ENCODE measurements at places on chromosomes 1 and 21. TPM values are rescaled to one million over a fixed set of nuclear protein-coding genes. Genes with fewer than 3 reads are reported as not detected.

Gene AKR1A1
- 45.4 TPM for total RNA-seq

Gene SLC37A1
- total RNA-seq = 3.8 TPM

Gene ZSWIM5
- total RNA-seq = 0.93 TPM

Gene AMY2A
- total RNA-seq = not detected

Gene TNFSF4
- 0.44 TPM for total RNA-seq

Gene CLIC6
- 11.2 TPM for total RNA-seq

Gene NLRP3
- 0.66 TPM for total RNA-seq

Gene NEGR1
- 9.7 TPM for total RNA-seq

Gene RNPC3
- 21.3 TPM for total RNA-seq

Gene LRRC7
- 0.44 TPM for total RNA-seq

Gene TEX38
- total RNA-seq = 0.22 TPM

Gene LIPI
- total RNA-seq = not detected

GRCh38 chr1:234885601-234886000 is 243.0 kb downstream of the TOMM20 start:
- H3K36me3 ChIP-seq = no peaks in the 10 kb centered on the region
- H3K4me3 ChIP-seq = no peak overlapping the region

GRCh38 chr1:100308777-100309176 is 42.8 kb downstream of the RTCA start:
- H3K27ac ChIP-seq = no peak overlapping the region
- H3K4me3 ChIP-seq = no peak overlapping the region
- no peak for DNase-seq
- H3K4me1 ChIP-seq = no peaks in the 10 kb centered on the region
- H3K36me3 ChIP-seq = no peaks in the 10 kb centered on the region

DNA sequence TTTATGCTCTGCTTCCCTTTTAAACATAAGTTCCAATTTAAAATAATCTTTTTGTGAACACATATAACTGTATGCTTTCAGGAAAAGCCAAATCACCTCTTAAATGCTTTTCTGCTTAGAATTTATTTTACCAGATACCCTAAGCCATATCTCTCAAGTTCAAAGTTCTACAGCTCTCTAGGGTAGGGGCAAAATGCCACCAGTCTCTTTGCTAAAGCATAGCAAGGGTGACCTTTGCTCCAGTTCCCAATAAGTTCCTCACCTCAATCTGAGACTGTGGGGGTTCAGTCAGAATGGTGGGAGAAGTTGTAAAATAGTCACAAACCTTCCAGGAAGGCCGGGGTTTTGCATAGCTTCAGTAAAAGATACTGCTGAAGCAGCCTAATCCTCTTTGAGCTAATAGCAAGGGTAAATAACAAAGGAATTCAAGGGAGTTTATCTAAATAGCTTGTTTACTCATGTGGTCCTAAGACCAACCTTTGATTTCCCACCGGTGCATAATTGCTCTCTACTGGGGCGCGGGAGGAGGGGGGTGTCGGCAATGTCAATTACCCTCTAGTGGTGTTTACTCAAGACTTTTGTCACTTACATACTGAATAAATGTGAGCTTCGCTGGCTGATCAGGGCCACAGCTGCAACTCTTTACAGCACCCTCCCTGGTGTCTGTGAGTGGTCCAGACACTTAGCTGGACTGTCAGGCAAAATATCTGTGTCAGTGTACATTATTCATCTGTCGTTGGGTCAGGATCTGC is 1376.2 kb downstream of the NCAM2 start:
- DNase-seq = no peak
- H3K4me3 ChIP-seq = no peak overlapping the region
- H3K4me1 ChIP-seq = no peaks in the 10 kb centered on the region
- H3K27me3 ChIP-seq = no peaks in the 10 kb centered on the region
- H3K27ac ChIP-seq = no peak overlapping the region

DNA sequence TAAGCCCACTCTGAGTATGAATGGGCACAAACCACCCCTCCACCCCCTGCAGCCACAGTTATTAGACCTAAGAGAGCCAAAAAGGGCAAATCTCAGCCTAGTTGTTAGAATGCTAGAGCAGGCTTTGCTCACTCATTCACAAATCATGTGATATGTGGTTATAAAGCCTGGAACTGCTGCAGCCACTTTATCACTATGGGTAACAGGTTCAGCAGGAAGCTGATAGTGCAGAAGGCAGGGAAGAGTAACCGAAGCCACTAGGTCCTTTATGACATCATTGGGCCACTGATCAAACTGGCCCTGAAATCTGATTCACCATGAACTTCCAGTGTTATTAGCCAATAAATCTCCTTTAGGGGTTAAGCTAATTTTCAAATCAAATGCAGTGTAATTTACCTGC is 134.7 kb downstream of the GRIK1 start:
- H3K27ac ChIP-seq = no peak overlapping the region
- H3K36me3 ChIP-seq = no peaks in the 10 kb centered on the region
- no peaks in the 10 kb centered on the region for H3K4me1 ChIP-seq
- no peak overlapping the region for H3K4me3 ChIP-seq
- DNase-seq = no peak

DNA sequence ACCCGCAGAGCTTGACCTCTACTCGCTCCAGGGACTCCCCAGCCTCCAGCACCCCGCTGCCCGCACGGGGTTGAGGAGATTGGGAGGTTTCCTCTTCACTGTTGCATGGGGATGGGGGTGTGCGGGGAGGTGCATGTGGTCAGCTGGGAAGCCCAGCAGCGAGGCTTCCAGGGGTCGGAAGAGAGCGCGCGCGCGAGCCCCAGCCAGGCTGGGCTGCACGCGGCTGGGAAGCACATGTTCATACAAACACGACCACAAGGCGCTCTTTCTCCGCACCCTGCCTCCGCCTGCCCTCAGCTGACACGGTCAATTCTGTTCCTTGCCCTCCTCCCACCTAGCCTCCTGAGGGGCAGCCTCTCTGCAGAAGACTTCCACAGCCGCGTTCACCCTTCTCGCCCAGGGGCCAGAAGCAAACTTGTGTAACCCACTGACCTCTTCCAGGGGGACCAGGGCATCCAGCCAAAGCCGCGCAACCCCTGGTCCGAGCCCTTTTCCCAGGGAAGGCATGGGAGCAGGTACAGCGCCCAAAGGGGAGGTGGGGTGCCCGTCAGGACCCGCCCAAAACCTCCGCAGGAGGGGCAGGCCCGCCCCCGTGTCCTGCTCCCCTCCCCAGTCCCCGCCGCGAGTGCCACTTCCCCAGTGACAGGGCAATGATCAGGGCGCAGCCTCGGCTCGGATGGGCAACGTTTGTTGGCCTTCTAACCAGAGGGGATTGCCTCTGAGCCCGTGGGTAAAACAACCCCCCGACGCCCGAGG is 1.3 kb downstream of the COL24A1 start:
- H3K4me1 ChIP-seq = peaks cover 25% of the 10 kb centered on the region
- no peaks in the 10 kb centered on the region for H3K36me3 ChIP-seq
- H3K27ac ChIP-seq = peak overlapping the region; percentile 60
- peak; percentile 22 for DNase-seq
- H3K27me3 ChIP-seq = peaks cover 55% of the 10 kb centered on the region
- H3K4me3 ChIP-seq = peak overlapping the region; percentile 61

- no peak overlapping the region for H3K27ac ChIP-seq
- H3K4me3 ChIP-seq = no peak overlapping the region
- H3K27me3 ChIP-seq = no peaks in the 10 kb centered on the region
- no peak for DNase-seq
- H3K36me3 ChIP-seq = no peaks in the 10 kb centered on the region
Observed at GRCh38 chr1:100306735-100307313, 40.8 kb downstream of the RTCA start.

GRCh38 chr1:89672489-89673183 is 39.7 kb downstream of the LRRC8C start:
- H3K27me3 ChIP-seq = no peaks in the 10 kb centered on the region
- peaks cover 54% of the 10 kb centered on the region for H3K4me1 ChIP-seq
- DNase-seq = no peak
- no peaks in the 10 kb centered on the region for H3K36me3 ChIP-seq
- H3K27ac ChIP-seq = no peak overlapping the region

GRCh38 chr1:158013840-158014730 is 20.6 kb downstream of the KIRREL1 start:
- no peaks in the 10 kb centered on the region for H3K36me3 ChIP-seq
- no peak for DNase-seq
- H3K4me3 ChIP-seq = no peak overlapping the region

- no peak for DNase-seq
- no peaks in the 10 kb centered on the region for H3K27me3 ChIP-seq
- H3K27ac ChIP-seq = no peak overlapping the region
- no peak overlapping the region for H3K4me3 ChIP-seq
- H3K36me3 ChIP-seq = no peaks in the 10 kb centered on the region
- no peaks in the 10 kb centered on the region for H3K4me1 ChIP-seq
Observed at GRCh38 chr1:221621683-221622082, 120.2 kb downstream of the DUSP10 start.

- peaks cover 28% of the 10 kb centered on the region for H3K36me3 ChIP-seq
- peaks cover 100% of the 10 kb centered on the region for H3K4me1 ChIP-seq
- peak; percentile 69 for DNase-seq
- H3K4me3 ChIP-seq = peak overlapping the region; percentile 42
Observed at GRCh38 chr1:9249534-9250410, 15.2 kb downstream of the H6PD start.

DNA sequence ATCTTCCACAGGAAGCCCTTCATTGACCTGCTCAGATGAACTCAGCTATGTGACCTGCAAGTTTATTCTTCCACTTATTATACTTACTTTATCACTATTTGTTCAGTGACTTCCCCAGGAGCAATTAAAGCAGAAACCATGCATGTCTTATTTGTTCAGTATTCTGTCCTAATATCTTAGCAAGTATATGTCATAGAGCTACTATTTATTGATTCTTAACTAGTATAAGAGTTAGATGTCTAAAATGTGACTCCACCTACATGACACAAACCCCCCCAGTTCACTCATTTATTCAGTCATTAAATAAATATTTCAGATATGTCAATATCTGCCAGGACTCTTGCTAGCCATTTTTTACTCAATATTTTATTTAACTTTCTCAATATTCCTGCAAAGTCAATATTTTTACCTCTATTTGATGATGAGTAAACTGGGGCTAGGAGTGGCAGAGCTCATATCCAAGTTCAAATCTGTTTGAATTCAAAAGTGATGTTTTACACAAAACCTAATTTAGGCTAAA is 469.0 kb upstream of the USP24 start:
- no peaks in the 10 kb centered on the region for H3K27me3 ChIP-seq
- no peaks in the 10 kb centered on the region for H3K36me3 ChIP-seq
- H3K4me3 ChIP-seq = no peak overlapping the region
- no peak overlapping the region for H3K27ac ChIP-seq

- H3K36me3 ChIP-seq = no peaks in the 10 kb centered on the region
- H3K27ac ChIP-seq = peak overlapping the region; percentile 91
Observed at GRCh38 chr1:10684221-10684620, 112.2 kb downstream of the CASZ1 start.

- DNase-seq = no peak
- no peak overlapping the region for H3K4me3 ChIP-seq
- H3K4me1 ChIP-seq = peaks cover 37% of the 10 kb centered on the region
- H3K27me3 ChIP-seq = no peaks in the 10 kb centered on the region
- peaks cover 73% of the 10 kb centered on the region for H3K36me3 ChIP-seq
Observed at GRCh38 chr1:27990920-27991537, 31.3 kb downstream of the XKR8 start.

DNA sequence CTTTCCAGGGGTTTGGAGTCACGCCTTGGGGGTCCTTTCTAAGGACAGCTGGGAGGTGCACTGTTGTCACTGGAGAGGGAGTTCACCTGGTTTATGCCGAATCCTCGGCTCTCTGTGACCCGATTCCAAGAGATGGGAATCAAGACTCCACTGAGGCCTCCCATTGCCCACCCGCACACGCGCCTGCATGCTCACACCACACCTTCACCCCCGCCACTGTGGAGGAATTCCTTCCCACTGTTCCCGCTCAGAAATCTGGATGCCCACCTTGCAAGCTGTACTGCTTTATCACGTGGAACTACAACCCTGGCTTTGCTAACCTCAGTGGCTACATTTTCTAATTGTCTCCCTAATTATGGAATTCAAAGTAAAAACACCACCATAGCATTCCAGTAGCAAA is 29.2 kb downstream of the PGBD5 start:
- no peak overlapping the region for H3K27ac ChIP-seq
- no peak for DNase-seq
- no peaks in the 10 kb centered on the region for H3K27me3 ChIP-seq
- no peaks in the 10 kb centered on the region for H3K36me3 ChIP-seq
- H3K4me3 ChIP-seq = no peak overlapping the region
- peaks cover 8% of the 10 kb centered on the region for H3K4me1 ChIP-seq

- no peak overlapping the region for H3K4me3 ChIP-seq
- no peaks in the 10 kb centered on the region for H3K36me3 ChIP-seq
- no peaks in the 10 kb centered on the region for H3K27me3 ChIP-seq
Observed at GRCh38 chr1:72397786-72398185, 115.4 kb upstream of the NEGR1 start.

- peak overlapping the region; percentile 69 for H3K27ac ChIP-seq
- peaks cover 58% of the 10 kb centered on the region for H3K4me1 ChIP-seq
- no peaks in the 10 kb centered on the region for H3K36me3 ChIP-seq
- DNase-seq = no peak
Observed at GRCh38 chr1:244965185-244966030, 101.1 kb upstream of the HNRNPU start.

DNA sequence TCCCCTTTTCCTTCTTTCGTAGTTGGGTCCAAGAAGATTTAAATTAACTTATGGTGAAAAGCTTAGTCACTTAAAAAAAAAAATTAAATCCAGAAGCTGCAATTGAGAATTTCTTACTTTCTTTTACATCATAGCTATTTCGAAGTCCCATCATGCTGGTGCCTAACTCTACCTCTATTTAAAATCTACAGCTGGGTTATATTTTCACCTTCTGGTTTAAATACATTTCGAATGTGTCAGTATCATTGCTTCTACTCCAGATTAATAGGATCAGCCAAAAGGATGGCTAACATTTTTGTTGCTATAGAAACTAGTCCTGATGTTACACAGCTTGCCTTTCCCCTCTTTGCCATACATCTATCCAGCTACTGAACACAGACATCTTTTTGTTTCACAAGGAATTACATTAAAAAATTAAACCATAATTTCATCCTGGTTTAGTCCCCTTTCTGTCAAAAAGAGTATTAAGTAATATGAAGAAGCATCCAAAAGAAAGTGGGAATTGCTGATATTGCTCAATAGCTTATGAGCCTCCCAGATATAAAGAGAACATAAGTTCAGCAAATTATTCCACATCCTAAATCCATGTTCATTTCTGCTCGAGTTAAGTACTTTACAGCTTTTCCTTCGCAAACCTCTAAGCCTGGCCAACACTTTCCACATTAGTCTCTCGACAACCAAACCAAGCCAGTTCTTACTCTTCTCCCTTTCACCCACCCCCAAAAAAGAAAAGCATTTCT is 396.7 kb upstream of the DAB1 start:
- H3K27me3 ChIP-seq = peaks cover 23% of the 10 kb centered on the region
- no peaks in the 10 kb centered on the region for H3K4me1 ChIP-seq
- no peak overlapping the region for H3K27ac ChIP-seq
- H3K36me3 ChIP-seq = no peaks in the 10 kb centered on the region

- H3K36me3 ChIP-seq = no peaks in the 10 kb centered on the region
- H3K27ac ChIP-seq = no peak overlapping the region
- H3K4me1 ChIP-seq = no peaks in the 10 kb centered on the region
Observed at GRCh38 chr1:34276606-34277005, 99.9 kb downstream of the C1orf94 start.

GRCh38 chr21:25459365-25459764 is 147.9 kb downstream of the MRPL39 start:
- no peak overlapping the region for H3K4me3 ChIP-seq
- no peaks in the 10 kb centered on the region for H3K27me3 ChIP-seq
- H3K27ac ChIP-seq = no peak overlapping the region
- no peak for DNase-seq
- H3K4me1 ChIP-seq = peaks cover 9% of the 10 kb centered on the region

All from left ventricle myocardium inferior (tissue), 1 donor.